MM.1S (cell line): ENCODE measurements at places on chromosomes 4 and X.

DNA sequence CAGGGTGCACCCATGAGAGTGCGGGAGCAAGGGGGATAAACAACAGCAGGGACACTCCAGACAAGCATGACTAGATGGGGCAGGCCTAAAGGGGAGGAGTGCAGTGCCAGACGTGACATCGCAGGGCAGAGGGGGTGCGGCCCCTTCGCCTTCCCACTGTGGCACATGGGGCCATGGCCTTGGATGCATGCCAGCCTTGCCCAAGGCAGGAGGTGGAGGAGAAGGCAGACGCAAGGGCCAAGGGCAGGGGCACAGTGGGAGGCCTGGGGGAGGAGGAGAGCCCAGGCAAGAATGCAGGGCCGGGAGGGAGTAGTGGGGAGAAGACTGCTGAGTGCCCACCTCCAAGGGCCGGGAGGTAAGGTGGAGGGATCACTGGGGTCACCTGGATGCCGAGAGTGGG, 21.6 kb downstream of the PNMA6E start:
- no peak for DNase-seq

- DNase-seq, result no peak
Observed at GRCh38 chr4:47543331-47543730, 58.3 kb downstream of the ATP10D start.

DNA sequence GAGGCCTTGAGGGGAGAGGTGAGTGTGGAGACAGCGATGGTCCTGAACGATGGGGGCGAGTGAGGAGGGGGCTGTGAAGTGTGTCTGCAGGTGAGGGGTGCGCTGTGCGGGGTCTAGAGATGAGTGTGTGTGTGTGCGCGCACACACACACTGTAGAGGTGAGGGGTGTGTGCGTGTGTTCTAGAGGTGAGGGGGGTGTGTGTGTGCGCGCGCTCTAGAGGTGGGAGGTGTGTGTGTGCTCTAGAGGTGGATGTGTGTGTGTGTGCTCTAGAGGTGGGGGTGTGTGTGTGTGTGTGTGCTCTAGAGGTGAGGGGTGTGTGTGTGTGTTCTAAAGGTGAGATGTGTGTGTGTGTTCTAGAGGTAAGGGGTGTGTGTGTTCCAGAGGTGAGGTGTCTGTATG, 574 bp downstream of the BST1 start:
- DNase-seq, result no peak

- DNase-seq, result no peak
Observed at GRCh38 chr4:159366966-159367780, 264.3 kb downstream of the RAPGEF2 start.

DNA sequence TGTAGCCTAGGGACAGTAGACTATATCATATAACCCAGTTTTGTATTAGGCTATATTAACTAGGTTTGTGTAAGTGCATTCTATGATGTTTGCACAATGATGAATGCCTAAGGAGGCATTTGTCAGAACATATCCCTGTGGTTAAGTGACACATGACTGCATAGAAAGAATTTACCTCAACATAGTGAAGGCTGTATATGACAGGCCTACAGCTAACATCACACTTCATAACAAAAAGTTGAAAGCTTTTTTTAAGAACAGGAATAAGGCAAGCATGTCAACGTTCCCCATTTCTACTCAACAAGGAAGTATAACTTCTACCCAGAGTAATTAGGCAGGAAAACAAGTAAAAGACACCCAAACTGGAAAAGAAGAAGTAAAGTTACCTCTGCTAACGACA, 165.9 kb upstream of the NDST4 start:
- DNase-seq, result no peak

- no peak for DNase-seq
Observed at GRCh38 chrX:12447448-12448064, 309.3 kb downstream of the FRMPD4 start.
